Neuronal stem cell (in vitro differentiated cells): ENCODE measurements at places on chromosomes 4 and X.

DNA sequence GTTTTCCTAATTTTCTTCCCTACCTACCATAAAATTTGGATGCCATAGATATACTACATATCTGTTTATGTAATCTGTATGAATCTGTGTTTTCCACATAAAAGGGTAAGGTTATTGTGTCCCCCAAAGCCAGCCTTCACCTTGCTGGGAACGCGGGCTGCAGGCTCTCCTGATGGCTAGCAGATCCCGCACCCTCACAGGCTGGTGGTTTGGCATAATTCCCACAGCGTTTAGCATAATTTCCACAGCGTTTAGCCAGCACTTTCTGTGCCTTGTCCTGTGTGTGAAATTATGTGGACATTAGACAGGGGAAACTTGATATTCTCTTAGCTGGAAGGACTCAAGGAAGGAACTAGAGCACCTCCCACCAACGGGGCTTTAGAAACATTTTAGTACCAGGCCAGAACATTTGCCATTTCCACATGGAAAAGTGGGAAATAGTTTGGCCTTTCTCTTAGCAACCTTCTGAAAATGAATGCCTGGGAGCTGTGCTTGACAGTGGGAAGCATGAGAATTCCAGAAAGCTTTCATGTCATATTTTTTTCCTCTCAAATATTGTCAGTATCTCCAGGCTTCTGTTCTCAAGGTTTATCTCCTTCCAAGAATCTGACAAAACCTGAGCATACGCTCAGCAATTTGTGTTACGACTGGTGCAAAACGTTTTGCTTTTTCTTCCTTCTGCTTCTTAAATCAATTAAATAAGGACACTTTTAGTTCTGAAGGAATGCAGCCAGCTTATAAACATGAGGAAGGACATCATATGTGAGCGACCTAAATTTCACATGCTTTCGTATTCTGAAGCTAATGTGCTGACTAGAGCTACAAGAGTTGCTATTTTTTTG lies 67.9 kb downstream of the STK32B start:
- DNase-seq: no peak

- DNase-seq: no peak
Observed at GRCh38 chr4:149572716-149573115, 242.9 kb downstream of the IQCM start.

DNA sequence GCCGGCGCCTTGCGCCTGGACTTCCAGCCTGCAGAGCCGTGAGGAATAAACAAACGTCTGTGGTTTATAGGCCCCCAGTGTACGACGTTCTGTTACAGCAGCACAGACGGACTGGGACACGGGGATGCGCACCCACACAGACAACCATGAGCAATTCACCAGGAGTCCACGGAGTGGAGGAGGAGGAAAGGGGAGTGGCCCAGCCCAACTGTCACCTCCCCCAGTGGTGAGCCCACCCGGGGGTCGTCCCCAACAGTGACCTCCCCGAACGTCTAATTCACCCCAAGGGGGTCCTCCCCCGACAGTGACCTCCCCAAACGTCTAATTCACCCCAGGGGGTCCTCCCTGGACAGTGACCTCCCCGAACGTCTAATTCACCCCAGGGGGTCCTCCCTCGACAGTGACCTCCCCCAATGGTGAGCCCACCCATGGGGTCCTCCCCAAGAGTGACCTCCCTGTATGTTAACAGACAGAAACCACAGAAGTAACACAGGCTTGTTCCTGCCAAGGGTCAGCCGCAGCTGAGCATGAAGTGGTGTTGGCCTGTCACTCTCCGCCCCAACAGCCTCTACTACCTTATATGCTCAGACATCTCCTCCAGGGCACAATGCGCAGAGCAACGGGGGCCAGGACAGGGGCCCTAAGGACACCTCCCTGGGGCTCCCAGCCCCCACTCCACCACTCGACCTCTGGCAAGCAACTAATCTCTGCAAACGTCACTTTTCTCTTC lies 6.2 kb downstream of the GAK start:
- DNase-seq: no peak

DNA sequence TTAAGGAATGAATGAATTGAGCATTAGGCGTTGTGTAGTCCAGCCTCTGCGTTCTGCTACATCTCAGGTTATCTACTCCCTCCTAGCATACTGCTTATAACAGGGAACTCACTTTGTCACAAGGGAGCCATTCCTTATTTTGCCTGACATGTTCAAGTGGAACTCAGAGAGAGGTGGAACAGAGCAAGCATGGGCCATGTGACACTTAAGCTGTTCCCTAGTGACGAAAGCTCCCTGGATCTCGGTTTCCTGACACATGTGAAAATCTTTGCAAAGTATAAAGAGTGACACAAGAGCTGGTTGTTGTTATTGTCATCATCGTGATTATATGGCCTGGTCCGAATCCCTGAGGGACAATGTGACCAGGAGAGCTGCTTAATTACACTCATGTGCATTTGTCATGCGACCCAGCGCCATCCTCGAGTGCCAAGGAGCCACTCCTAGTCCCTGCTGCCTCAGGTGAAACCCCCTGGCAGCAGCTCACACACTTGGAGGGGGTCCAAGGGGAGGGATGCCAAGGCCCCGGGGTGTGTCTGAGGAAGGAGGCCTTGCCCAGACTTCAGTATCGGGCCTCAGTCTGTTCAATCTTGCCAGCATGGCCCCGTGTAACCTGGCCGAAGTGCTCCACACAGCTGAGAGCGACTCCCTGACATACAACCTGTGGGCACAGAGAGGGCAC lies 98.5 kb upstream of the MAP3K15 start:
- no peak for DNase-seq

DNA sequence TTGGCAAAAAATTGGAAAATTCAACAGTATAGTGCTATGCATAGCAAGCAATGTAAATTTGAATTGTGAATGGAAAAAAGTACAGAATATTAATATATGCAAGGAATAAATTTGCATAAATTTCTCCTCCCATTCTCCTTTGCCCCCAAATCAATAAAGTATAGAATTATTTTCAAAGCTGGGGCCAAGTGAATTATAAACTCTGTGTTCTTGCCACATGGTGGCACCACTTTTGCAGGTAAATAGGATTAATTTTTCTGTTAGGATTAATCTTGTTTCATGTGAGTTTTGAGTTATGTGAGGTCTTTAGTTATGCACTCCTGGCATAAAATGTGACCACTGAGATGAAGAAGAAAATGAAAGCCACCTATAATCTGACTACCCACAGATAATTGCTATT lies 19.9 kb downstream of the COPS4 start:
- DNase-seq: no peak

DNA sequence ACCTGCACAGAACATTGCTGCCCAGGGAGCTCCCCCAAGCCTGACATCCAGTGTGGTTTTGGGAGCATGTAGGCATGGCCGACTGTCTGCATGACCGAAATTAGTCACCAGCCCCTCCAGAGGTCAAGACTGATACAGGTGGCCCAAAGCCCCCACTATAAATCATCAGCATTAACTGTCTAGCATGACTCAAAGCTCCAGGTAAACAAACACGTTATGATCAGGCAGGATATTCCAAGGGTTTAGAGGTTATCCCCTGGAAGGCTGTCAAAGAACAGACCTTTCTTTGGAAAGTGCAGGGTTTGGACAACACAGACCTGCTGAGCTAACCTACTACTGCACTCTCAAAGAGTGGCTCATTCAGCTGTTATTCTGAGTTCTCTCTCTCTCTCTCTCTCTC lies 2.1 kb upstream of the FAM9A start:
- DNase-seq: no peak

DNA sequence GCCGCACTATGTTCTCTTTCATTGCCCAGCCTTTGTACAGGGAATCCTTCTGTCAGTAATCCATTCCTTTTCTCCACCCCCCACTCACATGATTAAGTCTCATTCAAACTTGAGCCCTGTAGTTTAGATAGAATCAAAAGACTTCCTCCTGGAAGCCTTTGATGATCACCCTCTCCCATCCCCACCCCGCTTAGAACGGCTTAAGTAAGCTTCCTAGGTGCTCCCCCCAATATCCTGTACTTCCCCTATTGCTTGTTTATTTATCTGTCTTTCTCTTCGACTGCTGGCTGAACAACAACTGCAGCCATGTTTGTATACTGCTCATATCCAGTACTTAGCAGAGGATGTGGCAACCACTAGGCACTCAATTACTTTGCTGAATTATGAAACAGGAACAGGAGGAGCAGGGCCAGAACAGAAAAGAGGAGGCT lies 38.5 kb upstream of the GPC3 start:
- no peak for DNase-seq
